Neuronal stem cell (in vitro differentiated cells): ENCODE measurements at places on chromosomes 2 and 18.

DNA sequence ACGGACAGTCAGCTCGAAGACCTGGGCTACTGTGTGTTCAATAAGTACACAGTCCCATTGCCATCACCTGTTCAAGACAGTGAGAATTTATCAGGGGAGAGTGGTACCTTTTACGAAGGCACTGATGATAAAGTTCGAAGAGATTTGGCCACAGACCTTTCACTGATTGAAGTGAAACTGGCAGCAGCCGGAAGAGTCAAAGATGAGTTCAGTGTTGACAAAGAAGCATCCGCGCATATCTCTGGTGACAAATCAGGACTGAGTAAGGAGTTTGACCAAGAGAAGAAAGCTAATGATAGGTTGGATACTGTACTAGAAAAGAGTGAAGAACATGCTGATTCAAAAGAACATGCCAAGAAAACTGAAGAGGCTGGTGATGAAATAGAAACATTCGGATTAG is 76.9 kb upstream of the UNC80 start:
- no peak for DNase-seq

- no peak for DNase-seq
Observed at GRCh38 chr2:240986787-240987411, 11.5 kb upstream of the SNED1 start.

- peak; percentile 31 for DNase-seq
Observed at GRCh38 chr2:161415987-161416707, at the start of gene TBR1. TSS of gene TBR1 (plus strand) at chr2:161416297. CDS start at chr2:161416411, 114 bp downstream.

DNA sequence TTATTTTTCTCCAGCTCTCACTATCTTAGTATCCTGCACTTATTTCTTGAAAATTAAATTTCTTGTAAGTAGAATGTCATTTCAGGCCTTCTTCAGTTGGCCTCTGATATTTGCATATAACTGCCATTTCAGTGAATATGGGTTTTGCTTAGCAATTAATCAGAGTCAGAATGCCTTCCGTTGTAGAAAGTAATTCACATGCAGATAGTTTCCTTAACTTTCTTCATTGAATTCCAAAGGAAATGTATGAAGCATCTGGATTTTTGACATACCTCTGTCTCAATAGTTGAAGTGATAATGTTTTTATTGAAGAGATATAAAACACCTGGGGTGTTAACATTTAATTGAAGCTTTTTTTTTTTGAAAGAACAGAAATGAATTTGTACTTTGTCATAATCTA is 914.1 kb upstream of the NXPH2 start:
- DNase-seq: no peak

GRCh38 chr18:54223568-54224241 is 764 bp downstream of the MBD2 start:
- DNase-seq: peak; percentile 15

- DNase-seq: no peak
Observed at GRCh38 chr18:10035281-10035991, 121.6 kb downstream of the VAPA start.

GRCh38 chr2:234306426-234307173 is 190.3 kb downstream of the ARL4C start:
- no peak for DNase-seq

DNA sequence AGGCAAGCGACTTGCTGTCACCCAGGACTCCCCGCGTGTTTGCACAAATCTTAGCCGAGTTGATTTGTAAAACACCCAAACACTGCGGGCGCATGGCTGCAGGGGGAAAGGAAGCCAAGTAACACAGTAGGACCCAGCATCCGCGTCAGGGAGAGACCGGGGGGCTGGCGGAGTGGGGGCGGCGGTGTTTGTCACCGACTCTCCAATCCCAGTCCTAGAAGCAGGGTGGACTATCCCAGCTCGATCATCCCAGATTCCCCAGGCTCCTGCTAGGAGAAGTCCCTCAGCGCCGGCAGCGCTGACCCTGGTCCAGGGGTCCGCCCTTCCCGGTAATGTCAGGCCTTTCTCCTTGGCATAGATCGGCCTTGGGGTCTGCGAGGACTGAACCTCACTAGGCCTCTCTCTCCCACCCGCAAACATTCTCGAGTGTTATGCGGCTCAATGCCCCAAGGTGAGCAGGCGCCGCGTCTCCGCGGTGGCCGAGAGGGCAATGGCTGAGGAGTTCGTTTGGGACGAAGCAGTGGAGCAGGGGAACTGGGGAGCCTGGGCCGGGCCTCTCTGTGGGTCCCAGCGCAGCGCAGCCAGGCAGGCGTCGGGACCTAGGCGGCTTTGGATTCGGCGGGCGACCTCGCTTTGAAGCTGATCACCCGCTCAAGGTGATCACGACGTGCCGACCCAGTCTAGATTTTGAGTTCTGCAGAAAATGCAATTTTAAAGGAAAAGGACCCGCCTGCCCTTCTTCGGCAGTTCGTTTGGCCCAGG is 1.5 kb upstream of the GDF7 start:
- no peak for DNase-seq

- no peak for DNase-seq
Observed at GRCh38 chr2:232931636-232932035, 61.6 kb downstream of the SNORC start.

DNA sequence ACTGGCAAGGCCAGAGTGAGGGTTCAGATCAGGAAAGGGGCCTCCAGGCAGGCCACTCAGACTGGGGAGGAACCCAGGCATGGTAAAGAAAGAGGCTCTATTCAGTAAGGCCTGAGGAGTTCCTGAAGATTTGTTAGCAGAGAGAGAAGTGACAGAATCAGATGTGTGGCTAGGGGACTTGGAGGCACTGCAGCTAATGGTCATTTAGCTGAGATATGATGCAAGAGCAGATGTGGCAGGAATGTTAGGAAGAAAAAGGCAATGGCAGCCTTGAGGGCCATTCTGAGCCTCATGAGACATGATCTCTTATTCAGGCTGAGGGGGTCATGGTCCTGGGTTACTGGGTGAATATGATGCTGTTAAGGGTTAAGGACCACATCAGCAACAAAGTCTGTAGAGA is 73.4 kb downstream of the CCDC93 start:
- no peak for DNase-seq

GRCh38 chr2:2742726-2743125 is 411.7 kb upstream of the MYT1L start:
- no peak for DNase-seq

DNA sequence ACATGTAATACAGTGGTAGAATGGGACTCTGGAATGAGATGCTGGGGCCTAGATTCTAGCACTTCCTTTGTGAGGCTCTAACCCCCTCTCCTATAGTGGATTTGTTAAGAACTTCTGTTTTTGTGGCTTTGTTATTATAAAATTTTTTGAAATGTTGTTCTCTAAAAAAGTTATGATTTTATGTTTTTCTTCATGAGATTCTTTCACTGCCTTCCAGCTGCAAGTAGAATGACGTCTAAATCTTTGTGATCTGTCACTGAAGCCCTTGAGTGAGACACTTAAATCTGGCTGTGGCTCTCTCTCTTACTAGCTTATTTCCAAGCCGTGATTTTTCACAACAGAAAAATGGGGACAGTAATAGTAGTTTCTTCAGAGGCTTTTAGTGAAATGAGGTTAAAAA is 1.6 kb downstream of the CASP8 start:
- DNase-seq: no peak

- no peak for DNase-seq
Observed at GRCh38 chr2:98479959-98480524, 35.4 kb downstream of the INPP4A start.

GRCh38 chr2:240455272-240455646 is 19.8 kb downstream of the GPC1 start:
- DNase-seq: no peak

- no peak for DNase-seq
Observed at GRCh38 chr2:88658881-88659537, 31.7 kb upstream of the EIF2AK3 start.

DNA sequence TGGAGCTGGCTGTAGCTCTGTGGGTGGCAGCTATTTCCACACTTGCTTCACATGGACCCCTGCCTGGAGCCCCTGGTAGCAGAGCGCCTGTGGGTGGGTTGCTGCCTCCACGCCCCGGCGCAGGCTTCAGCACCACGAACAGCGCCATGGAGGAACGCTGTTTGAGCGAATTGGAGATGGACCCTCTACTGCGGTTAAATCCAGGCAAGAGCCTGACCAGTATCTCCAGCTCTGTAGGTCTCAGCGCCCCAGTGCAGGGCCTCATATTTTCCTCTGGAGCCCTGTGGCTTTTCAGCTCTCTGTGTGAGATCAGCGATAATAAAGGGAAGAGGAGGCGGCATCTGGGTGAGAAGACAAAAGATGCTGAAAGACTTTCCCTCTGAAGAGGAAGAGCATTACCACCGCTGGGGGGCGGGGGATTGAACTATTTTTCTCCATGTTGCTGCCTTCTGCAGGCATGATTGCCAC is 12.0 kb downstream of the ONECUT2 start:
- peak; percentile 85 for DNase-seq

DNA sequence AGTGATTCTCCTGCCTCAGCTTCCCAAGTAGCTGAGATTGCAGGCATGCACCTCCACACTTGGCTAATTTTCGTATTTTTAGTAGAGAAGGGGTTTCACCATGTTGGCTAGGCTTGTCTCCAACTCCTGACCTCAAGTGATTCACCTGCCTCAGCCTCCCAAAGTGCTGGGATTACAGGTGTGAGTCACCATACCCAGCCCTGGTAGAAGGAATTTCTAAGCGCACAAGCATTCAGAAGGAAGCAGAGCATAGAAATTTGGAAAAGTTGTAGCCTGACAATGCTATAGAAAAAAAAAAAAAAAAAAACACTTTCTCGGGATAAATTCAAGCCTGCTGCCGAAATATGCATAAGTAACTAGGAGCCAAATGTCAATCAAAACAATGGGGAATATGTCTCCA is 249.4 kb downstream of the GRB14 start:
- no peak for DNase-seq

DNA sequence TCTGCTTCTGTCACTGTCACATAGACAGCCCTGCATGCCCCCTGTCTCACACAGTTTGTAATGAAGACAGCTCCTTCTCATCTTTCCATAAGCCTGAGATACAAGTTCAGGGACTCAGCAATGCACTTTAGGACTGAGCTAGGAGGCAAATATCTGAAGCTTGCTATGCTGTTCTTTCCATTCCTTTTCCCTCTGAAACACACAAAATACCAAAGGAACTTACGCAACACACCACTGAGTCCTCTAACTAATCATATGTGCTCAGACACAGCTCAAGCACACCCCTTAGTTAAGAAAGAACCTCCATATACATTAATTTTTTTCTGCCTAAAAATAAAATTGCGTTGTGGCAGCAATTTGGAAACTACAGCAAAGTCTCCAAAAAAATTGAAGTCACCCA is 17.9 kb downstream of the SERPINB8 start:
- DNase-seq: no peak

- DNase-seq: no peak
Observed at GRCh38 chr2:113011108-113011507, 5.8 kb downstream of the IL36A start.

DNA sequence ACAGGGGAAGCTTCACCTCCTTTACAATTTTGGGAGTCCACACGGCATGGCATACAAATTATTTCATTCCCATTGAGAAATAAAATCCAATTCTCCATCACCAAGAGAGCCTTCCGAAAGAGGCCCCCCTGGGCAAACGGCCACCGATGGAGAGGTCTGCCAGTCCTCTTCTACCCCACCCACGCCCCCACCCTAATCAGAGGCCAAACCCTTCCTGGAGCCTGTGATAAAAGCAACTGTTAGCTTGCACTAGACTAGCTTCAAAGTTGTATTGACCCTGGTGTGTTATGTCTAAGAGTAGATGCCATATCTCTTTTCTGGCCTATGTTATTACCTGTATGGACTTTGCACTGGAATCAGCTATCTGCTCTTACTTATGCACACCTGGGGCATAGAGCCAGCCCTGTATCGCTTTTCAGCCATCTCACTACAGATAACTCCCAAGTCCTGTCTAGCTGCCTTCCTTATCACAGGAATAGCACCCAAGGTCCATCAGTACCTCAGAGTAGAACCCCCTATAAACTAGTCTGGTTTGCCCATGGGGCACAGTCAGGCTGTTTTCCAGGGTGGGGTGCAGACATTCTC is 58.3 kb downstream of the BCL11A start:
- no peak for DNase-seq
